Activated T-helper 2 cell treated with anti-CD3 and anti-CD28 coated beads, Interferon-gamma antibody, Interleukin-2, Interleukin-4, amounts not matched to agents 10 μg/mL and 5 μg/mL and 100 μg/mL, durations not matched to agents 14 hours and 24 hours and 36 hours (primary cell): ENCODE measurements at places on chromosomes 7 and 10.

DNA sequence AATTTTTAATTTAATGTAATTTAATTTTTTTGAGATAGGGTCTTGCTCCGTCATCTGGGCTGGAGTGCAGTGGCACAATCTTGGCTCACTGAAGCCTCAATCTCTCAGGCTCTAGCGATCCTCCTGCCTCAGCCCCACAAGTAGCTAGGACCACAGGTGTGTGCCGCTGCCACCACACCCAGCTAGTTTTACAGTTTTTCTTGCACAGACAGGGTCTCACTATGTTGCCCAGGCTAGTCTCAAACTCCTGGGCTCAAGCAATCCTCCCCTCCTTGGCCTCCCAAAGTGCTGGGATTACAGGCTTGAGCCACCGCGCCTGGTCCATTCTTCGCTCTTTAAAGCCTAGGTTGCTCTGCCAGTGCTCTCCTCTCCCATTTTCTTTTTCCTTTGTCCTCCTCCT lies 12.9 kb downstream of the CALML3 start:
- H3K27me3 ChIP-seq = peaks cover 2% of the 10 kb centered on the region
- no peaks in the 10 kb centered on the region for H3K36me3 ChIP-seq
- no peaks in the 10 kb centered on the region for H3K4me1 ChIP-seq
- no peak for DNase-seq
- no peak overlapping the region for H3K4me3 ChIP-seq
- no peak overlapping the region for H3K27ac ChIP-seq

DNA sequence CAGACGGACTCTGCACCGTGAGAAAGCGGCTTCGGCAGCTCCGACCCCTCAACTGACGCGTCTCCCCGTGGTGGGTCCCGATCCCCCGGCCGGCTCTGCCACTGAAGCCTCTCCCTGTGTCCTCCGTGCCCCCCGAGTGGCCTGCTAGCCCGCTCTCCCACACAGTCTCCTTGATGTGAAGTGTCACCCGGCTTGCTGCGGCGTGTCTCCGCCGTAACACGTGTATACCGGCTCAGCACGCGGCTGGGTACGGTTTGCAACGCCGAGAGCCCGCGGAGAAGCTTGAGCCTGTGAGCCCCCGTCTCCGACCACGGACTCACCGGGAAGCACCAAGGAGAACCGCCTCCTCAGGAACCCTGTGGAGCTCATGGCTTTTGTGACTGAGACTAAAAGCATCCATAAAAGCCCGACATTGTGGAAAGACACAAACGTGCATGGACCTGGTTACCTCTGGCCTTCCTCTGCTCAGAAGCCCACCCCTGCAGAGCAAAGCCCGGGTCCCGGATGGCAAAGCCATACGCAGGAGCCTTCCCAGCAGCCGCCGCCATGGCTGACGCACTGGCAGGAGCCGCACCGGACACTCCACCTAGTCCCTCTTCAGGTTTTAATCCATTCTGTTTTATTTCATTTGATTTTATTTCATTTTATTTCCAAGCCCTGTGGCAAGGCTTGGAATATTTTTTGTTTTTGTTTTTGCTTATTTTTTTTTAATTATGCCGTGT lies 17.0 kb downstream of the PTPRN2 start:
- no peak overlapping the region for H3K27ac ChIP-seq
- no peaks in the 10 kb centered on the region for H3K36me3 ChIP-seq
- DNase-seq = no peak
- H3K27me3 ChIP-seq = peaks cover 11% of the 10 kb centered on the region

- no peak for DNase-seq
- peaks cover 47% of the 10 kb centered on the region for H3K27me3 ChIP-seq
- H3K4me1 ChIP-seq = no peaks in the 10 kb centered on the region
- no peaks in the 10 kb centered on the region for H3K36me3 ChIP-seq
- no peak overlapping the region for H3K4me3 ChIP-seq
Observed at GRCh38 chr7:93185303-93186027, 37.3 kb upstream of the SAMD9L start.

DNA sequence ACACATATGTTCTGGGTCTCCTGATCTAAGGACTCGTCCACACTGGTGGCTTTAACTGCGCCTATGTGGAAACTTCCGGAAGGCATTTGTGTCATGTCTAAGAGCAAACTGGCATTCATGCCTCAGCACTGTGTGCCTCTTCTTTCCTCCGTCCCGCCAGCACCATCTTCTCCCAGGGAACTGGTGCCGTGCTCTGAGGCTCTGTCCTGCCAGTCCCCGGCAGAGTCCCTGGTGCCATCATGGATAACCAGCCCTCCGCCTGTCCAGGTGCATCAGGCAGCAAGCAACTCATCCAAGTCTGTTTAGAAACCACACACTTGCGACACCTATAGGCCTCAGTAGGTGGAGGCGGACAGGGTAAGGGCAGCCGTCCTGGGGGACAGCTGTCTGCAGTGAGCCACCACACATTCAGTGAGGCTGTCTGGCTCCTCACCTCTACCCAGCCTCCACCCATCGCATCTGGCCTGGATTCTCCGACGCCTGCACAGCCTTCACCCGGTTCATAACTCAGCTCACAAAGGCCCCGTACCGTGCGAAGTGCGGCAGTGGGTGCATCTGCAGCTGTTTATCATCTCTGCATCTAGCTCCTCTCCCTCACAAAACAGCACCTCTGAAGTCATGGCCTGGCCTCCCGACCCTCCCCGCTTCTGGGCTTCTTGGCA lies 162.7 kb downstream of the DIP2C start:
- no peak overlapping the region for H3K27ac ChIP-seq
- no peaks in the 10 kb centered on the region for H3K4me1 ChIP-seq
- no peak overlapping the region for H3K4me3 ChIP-seq
- no peaks in the 10 kb centered on the region for H3K36me3 ChIP-seq

- peaks cover 10% of the 10 kb centered on the region for H3K4me1 ChIP-seq
- no peaks in the 10 kb centered on the region for H3K27me3 ChIP-seq
- H3K36me3 ChIP-seq = peaks cover 2% of the 10 kb centered on the region
- no peak overlapping the region for H3K27ac ChIP-seq
- DNase-seq = no peak
Observed at GRCh38 chr10:60524541-60524940, 134.9 kb upstream of the ANK3 start.

DNA sequence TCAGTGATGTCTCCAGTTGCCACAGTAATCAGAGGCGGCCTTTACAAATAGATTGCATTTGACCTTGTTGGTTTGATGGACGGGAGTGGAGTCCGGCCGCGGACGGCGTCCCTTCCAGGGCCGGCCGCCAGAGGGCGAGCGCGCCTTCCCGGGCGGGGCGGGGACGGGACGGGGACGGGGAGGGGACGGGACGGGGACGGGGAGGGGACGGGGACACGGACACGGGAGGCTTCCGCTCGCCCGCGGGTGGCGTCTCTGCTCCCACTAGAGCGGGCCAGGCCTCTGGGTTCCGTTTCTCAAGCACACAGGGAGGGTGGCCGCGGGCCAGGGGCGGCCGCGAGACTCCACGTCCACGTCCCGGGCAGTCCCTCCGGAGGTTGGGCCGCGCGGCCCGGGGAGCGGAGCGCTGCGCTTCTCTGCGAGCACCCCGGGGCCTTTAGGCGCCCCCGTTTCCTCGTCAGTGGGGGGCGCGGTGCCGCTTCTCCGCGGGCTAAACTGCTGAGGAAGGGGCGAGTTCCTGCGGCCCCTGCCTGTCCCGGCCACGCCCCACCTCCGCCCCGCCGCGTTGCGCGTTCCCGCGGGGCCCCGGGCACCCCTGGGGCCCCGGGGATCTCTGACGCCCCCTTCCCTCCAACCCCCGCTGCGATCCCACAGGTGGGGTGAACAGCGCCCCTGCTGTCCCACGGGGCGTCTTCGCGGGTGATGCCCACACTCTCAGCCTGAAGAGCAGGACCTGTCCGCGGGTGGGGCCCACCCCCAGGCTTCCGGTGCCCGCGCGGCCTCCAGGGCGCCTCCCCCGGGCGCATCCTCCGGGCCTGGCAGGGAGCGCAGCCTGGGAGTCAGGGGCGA lies 84.2 kb upstream of the MKI67 start:
- peaks cover 9% of the 10 kb centered on the region for H3K4me1 ChIP-seq
- peaks cover 19% of the 10 kb centered on the region for H3K27me3 ChIP-seq
- H3K4me3 ChIP-seq = peak overlapping the region; percentile 76
- H3K27ac ChIP-seq = no peak overlapping the region

DNA sequence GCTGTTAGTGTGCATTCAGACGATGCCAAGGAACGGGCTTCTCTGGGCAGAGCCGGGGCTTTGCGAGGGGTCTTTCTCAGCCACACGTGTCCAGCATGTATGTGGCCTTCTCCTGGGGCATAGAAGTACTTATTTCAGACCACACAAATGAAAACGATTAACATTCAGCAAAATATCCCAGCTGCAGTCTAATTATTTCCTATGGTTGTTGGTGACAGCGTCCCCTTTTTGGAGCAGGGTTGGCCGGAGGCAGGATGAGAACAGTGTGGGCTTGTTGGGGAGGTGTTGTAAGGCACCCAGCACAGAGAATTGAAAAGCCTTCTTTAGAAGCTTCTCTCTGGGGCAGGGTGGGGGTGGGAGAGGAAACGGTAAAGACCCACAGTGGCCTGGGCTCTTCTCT lies 54.2 kb downstream of the PTPRE start:
- no peak overlapping the region for H3K27ac ChIP-seq
- no peak for DNase-seq
- peaks cover 20% of the 10 kb centered on the region for H3K27me3 ChIP-seq
- no peaks in the 10 kb centered on the region for H3K36me3 ChIP-seq
- H3K4me1 ChIP-seq = no peaks in the 10 kb centered on the region

- H3K36me3 ChIP-seq = no peaks in the 10 kb centered on the region
- no peaks in the 10 kb centered on the region for H3K4me1 ChIP-seq
- H3K27me3 ChIP-seq = peaks cover 13% of the 10 kb centered on the region
- H3K27ac ChIP-seq = no peak overlapping the region
Observed at GRCh38 chr7:112547916-112548315, 67.1 kb downstream of the LSMEM1 start.
